ENCODE measurements at places on chromosomes 6 and 20. TPM values are rescaled to one million over a fixed set of nuclear protein-coding genes. Genes with fewer than 3 reads are reported as not detected.

The ZSCAN16 gene
- total RNA-seq, result 3.1 TPM

The NFATC2 gene
- 11.5 TPM for total RNA-seq

GRCh38 chr20:51346686-51347485 lies 195.6 kb downstream of the NFATC2 start:
- no peaks in the 10 kb centered on the region for H3K36me3 ChIP-seq
- peaks cover 20% of the 10 kb centered on the region for H3K4me1 ChIP-seq
- H3K4me3 ChIP-seq, result no peak overlapping the region
- DNase-seq, result no peak

The GSTA2 gene
- not detected for total RNA-seq

DNA sequence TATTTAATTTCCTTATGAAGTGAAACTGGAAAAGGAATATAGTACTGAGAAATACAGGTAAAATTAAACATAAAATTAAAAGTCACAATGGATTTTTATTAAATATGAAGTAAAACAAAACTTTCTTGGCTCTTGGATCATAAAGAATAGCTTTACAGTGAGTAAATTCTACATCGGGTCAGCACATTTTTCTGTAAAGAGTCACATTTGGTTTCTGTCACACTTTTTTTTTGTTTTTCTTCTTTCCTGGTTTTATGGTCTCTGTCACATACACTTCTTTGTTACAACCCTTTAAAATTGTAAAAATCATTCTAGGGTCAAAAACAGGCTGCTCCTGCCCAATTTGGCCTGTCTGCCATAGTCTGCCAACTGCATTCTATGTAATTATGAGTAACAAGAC lies 254.4 kb upstream of the POU3F2 start:
- H3K4me3 ChIP-seq, result no peak overlapping the region
- no peaks in the 10 kb centered on the region for H3K27me3 ChIP-seq
- H3K36me3 ChIP-seq, result no peaks in the 10 kb centered on the region
- no peak for DNase-seq
- H3K4me1 ChIP-seq, result no peaks in the 10 kb centered on the region

DNA sequence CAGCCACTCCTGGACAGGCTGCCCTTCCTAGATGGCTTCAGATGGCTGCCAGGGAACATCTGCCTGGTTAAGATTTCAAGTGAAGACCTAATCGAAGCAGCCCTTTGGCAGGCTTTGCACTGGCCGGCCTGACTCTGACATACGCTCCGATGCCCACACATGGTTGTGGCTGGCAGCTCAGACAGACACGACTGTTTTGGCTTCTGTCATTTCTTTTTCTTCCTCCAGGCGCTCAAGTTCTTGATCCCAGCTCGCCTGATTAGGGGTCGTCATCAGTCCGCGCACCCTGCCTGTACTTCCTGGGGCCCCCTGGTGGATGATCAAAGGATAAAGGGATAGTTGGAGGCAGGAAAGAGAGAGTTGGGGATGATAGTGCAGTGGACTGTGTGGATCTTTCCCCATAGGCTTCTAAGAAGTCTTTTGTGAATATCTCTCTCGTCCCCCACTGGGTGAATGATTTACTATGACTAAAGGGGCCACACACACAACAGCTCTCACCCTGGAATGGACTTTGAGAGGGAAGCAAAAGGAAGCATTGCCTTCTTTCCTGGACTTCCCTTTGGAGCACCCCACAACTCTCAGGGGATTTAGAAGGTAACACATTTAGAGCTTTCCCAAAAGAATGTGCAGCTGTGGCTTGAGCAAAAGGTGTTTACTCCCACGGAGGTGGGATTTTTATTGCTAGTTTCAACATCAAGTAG lies 21.4 kb upstream of the TRAM2 start:
- no peaks in the 10 kb centered on the region for H3K4me1 ChIP-seq
- H3K36me3 ChIP-seq, result no peaks in the 10 kb centered on the region
- no peak overlapping the region for H3K4me3 ChIP-seq
- H3K27ac ChIP-seq, result peak overlapping the region; percentile 85
- peak; percentile 24 for DNase-seq

The COX4I2 gene
- total RNA-seq, result 4.2 TPM

DNA sequence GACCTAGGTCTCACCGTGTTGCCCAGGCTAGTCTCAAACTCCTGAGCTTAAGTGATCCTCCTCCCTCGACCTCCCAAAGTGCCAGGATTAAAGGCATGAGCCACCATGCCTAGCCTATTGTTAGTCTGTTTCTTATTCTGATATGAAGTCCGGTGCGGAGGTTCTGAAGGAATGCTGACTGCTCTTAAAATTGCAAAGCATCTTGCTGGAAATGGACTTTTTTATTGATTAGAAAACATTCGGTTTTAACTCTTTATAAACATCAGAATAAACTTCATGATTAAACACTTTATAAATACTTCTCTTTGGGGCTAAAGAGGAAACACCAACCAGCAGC lies 3.2 kb downstream of the TNFAIP3 start:
- peak overlapping the region; percentile 96 for H3K27ac ChIP-seq
- peaks cover 37% of the 10 kb centered on the region for H3K4me1 ChIP-seq
- no peaks in the 10 kb centered on the region for H3K27me3 ChIP-seq

DNA sequence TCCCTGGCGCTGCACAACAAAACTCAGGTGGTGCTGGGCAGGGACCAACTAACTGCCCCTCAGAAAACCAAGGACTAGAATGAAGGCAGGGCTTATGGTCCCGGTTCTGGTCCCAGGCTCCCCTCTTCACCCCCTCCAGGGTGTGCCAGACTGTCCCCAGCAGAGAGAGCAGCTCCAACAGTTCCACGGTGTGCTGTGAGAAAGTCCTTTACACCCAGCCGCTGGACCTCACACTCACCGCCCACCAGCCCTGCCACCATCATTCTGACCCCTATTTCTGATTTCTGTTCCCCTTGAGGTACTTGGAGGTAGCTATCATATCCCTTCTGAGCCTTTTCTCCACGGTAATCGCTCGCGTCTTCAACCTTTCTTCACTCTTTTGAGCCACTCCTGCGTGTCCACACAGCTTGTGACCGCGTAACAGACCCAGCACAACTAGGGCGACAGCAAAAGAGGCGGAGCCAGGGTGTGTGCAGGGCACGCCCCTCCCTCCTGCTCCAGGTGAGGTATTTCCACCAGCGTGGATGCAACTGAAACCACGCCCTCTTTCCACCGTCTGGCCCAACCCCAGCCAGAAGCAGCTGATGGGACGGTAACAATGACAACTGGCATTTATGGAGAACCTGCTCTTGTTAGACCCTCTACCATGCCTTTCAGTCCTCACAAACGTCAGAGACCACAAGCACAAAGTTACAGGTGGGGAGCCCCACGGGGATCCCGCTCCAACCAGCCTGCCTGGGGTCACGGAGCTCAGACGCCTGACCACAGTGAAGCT lies 2.3 kb downstream of the PXDC1 start:
- peak overlapping the region; percentile 91 for H3K4me3 ChIP-seq
- H3K36me3 ChIP-seq, result peaks cover 3% of the 10 kb centered on the region

DNA sequence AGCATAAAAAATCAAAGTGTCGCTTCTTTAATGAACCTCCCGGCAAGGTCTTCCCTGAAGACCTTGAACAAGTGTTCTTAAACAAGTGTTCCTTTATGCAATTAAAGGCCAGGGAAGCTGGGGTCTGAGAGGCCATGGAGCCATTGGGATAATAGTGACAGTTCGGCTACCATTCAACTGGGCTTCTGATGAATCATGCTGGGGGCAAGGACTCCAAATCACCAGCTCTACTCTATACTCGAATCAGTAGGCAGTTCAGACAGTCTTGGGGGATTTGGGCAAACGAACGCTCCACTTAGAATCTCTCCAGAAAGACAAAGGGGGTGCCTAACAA lies 34.7 kb upstream of the EZR start:
- no peaks in the 10 kb centered on the region for H3K27me3 ChIP-seq
- H3K36me3 ChIP-seq, result no peaks in the 10 kb centered on the region
- H3K4me1 ChIP-seq, result peaks cover 13% of the 10 kb centered on the region
- H3K27ac ChIP-seq, result no peak overlapping the region
- no peak for DNase-seq
- H3K4me3 ChIP-seq, result no peak overlapping the region

- DNase-seq, result no peak
- H3K36me3 ChIP-seq, result no peaks in the 10 kb centered on the region
- H3K4me1 ChIP-seq, result no peaks in the 10 kb centered on the region
- H3K27me3 ChIP-seq, result no peaks in the 10 kb centered on the region
Observed at GRCh38 chr6:11278207-11278559, 45.7 kb upstream of the NEDD9 start.

DNA sequence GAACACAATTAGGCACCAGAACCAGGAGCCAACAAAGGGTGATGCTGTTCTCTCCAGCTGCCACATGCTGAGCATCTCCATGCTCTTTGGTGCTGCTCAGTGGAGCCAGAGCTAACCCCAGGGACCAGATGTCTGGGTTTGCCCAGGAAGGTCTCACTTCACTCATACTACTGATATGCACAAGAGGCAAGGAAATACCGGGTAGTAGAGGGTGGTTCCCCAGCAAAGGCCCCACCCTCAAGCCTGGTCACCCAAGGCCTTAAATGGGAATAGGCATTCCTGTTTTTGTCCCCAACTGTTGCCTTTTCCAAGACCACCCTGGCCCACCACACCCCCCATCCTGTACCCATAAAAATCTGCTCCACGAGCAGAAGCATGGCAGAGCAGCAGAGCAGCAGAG lies 204.5 kb upstream of the TAB2 start:
- no peak overlapping the region for H3K27ac ChIP-seq
- no peaks in the 10 kb centered on the region for H3K27me3 ChIP-seq
- no peak for DNase-seq
- no peak overlapping the region for H3K4me3 ChIP-seq

GRCh38 chr20:38164624-38165088 lies 414 bp downstream of the TGM2 start:
- no peak for DNase-seq
- no peaks in the 10 kb centered on the region for H3K27me3 ChIP-seq
- peaks cover 5% of the 10 kb centered on the region for H3K4me1 ChIP-seq
- H3K4me3 ChIP-seq, result peak overlapping the region; percentile 13

DNA sequence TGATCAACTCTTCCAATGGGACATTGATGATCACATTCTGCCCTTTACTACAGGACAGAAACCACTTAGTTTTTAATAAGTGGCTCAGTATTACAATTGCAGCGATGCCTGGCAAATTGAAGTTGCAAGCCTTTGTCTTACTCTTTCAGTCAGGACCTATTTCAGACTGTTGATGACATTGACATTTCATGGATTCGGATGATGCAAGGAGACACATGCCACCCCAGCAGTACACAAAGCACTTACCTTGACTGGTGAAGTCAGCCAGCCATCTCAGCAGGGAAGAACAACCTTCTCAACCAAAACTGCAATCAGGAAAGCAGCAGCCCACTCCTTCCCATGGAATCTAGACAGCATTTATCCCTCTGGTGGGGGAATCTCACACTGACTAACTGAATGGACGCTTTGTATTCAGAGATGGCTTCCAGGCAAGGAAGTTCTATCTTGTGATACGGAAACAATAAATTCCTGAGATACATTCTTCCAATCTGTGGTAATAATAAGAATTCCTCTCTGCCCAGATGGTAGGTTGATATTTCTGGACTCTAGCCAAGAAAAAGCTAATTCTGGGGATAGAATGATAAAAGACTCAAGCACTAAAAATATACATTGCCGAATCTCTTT lies 24.8 kb downstream of the NFYA start:
- no peak overlapping the region for H3K4me3 ChIP-seq
- DNase-seq, result no peak
- no peaks in the 10 kb centered on the region for H3K27me3 ChIP-seq
- peaks cover 14% of the 10 kb centered on the region for H3K4me1 ChIP-seq

- no peaks in the 10 kb centered on the region for H3K36me3 ChIP-seq
- no peak for DNase-seq
- H3K4me1 ChIP-seq, result no peaks in the 10 kb centered on the region
- no peak overlapping the region for H3K4me3 ChIP-seq
- H3K27ac ChIP-seq, result no peak overlapping the region
Observed at GRCh38 chr6:154604119-154604518, 93.6 kb upstream of the CNKSR3 start.

GRCh38 chr6:126633373-126633772 lies 293.5 kb downstream of the CENPW start:
- peaks cover 5% of the 10 kb centered on the region for H3K4me1 ChIP-seq
- no peak overlapping the region for H3K4me3 ChIP-seq
- DNase-seq, result no peak
- no peak overlapping the region for H3K27ac ChIP-seq

- no peaks in the 10 kb centered on the region for H3K27me3 ChIP-seq
- H3K4me3 ChIP-seq, result no peak overlapping the region
- H3K27ac ChIP-seq, result no peak overlapping the region
- no peaks in the 10 kb centered on the region for H3K36me3 ChIP-seq
- no peaks in the 10 kb centered on the region for H3K4me1 ChIP-seq
- DNase-seq, result no peak
Observed at GRCh38 chr6:88493717-88494116, 327.6 kb upstream of the CNR1 start.

- DNase-seq, result no peak
- H3K27me3 ChIP-seq, result no peaks in the 10 kb centered on the region
- no peak overlapping the region for H3K4me3 ChIP-seq
- H3K36me3 ChIP-seq, result no peaks in the 10 kb centered on the region
- H3K27ac ChIP-seq, result no peak overlapping the region
- peaks cover 7% of the 10 kb centered on the region for H3K4me1 ChIP-seq
Observed at GRCh38 chr20:4673371-4674001, 48.2 kb upstream of the PRND start.

DNA sequence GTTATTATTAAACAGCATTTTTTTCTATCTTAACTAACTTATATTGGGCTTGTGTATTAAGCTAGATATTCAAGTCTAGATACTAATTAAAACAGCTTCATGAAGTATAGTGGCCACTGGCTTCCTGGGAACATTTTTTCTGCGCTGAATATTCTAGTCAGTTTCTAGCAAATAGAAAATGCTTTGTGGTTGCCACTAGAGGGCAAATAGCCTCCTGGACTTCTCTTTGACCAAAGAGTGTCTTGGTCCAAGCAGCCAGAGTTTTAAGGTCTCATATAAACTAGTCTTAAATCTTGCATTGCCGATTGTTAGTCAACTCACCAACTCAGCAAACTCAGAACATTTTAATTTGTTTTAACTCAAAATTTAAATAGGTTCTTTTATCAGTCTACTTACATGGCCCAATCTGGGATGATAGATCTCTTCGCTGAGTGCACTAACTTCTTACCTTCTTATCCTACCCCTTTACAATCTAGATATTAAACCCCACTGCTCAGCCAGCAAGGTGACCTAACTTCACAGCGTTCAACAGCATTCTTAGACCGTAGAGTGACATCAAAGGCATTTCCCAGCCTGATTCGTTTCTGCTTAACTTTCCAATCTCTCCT lies 24.6 kb upstream of the ID4 start:
- DNase-seq, result no peak
- H3K4me1 ChIP-seq, result no peaks in the 10 kb centered on the region
- no peak overlapping the region for H3K27ac ChIP-seq
- no peaks in the 10 kb centered on the region for H3K36me3 ChIP-seq

Data from tibial nerve (tissue), 4 donors.